ENCODE measurements at places on chromosomes 11 and 22. TPM values are rescaled to one million over a fixed set of nuclear protein-coding genes. Genes with fewer than 3 reads are reported as not detected.
A peak's percentile ranks its signal among the peaks of the same experiment; 100 is the strongest.

DNA sequence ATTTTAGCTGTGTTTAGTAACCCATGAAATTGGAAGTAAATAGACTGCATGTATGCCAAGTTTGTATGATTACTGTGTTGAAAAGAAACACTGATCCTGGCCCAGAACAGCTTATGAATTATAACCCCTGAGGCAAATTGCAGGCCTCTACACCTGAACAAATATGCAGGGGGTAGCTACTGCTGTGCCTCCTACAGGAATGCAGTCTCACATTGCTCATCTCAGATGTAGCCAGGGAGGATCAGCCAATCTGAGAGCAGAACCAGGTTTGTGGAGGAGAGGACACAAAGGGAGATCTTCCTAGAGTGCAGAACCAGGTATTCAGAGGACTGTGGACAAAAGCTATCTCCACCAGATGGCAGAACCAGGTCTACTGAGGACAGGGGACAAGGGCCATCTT is 442.2 kb upstream of the DDI1 start:
- DNase-seq: no peak

DNA sequence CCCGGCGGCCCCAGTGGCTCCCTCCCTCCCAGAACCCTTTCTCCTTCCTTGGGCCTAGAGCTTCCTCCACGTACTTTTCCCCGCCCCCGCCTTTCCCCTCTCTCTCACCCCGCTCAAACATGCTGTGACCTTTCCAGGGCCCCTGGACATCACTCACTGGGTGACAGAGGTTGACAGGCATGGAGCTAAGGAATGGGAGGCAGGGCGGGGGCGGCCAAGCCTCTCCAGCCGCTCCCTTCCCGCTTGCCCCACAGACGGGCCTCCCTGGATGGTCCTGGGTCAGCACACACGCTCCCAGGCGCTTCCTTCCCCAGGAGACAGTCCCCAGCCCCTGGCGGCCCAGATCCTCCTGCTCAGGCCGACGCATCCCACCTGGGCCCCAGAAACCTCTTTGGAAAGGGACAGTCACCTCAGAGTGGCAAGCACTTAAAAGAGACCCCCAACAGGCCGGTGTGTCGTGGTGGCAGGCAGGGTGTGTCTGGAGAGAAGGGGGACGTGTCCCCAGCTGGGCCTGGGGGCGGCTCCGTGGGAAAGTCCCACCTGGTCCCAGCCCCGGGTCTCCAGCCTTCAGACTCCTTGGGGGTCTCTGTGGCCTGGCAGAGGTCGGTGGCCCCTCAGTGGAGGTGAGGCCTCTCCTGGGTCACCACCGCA is 8.8 kb downstream of the H19 start:
- DNase-seq: no peak

- peak; percentile 75 for DNase-seq
Measured at GRCh38 chr11:119759324-119759723, 30.3 kb upstream of the NECTIN1 start.

- DNase-seq: no peak
Measured at GRCh38 chr11:119717839-119718534, 11.0 kb downstream of the NECTIN1 start.

The FADS3 gene
- total RNA-seq: 65.3 TPM

GRCh38 chr22:35411102-35411501 is 11.2 kb downstream of the MCM5 start:
- DNase-seq: no peak

The CHADL gene
- not detected for total RNA-seq

The LMO1 gene
- 0.18 TPM for total RNA-seq

GRCh38 chr11:128733440-128734102 is 39.7 kb downstream of the FLI1 start:
- DNase-seq: no peak

DNA sequence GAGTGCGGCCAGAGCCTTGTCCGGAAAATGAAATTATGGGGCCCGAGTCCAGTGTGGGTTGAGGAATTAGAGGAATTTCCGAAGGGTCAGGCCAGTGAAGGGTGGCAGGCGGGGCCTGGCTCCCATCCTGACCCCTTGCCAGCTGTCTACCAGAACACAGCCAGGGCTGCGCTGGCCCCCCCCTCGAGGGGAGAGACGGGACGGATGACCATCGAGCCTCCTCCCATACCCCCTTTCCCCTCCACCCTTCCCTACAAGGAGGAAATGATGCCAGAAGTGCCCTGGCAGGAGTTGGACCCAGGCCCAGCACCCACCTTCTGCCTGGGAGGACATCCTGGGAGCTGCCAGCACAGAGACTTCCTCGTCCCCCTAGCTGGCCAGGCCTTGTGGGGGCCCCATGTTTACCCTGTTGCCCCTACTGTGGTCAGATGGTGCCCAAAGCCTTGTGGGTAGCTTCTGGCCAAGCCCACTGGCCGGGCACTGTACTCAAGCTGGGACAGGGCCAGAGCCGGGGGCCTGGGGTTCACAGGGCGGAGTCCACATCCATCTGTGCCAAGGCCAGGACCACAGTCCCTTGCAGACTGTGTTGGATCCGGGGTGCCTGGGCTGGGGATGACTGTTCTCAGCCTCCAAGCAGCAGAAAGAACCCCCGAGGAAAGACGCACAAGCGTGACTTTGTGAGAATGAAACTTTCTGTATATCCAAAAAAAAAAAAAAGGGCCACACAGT is 20.8 kb downstream of the ARVCF start:
- DNase-seq: no peak

DNA sequence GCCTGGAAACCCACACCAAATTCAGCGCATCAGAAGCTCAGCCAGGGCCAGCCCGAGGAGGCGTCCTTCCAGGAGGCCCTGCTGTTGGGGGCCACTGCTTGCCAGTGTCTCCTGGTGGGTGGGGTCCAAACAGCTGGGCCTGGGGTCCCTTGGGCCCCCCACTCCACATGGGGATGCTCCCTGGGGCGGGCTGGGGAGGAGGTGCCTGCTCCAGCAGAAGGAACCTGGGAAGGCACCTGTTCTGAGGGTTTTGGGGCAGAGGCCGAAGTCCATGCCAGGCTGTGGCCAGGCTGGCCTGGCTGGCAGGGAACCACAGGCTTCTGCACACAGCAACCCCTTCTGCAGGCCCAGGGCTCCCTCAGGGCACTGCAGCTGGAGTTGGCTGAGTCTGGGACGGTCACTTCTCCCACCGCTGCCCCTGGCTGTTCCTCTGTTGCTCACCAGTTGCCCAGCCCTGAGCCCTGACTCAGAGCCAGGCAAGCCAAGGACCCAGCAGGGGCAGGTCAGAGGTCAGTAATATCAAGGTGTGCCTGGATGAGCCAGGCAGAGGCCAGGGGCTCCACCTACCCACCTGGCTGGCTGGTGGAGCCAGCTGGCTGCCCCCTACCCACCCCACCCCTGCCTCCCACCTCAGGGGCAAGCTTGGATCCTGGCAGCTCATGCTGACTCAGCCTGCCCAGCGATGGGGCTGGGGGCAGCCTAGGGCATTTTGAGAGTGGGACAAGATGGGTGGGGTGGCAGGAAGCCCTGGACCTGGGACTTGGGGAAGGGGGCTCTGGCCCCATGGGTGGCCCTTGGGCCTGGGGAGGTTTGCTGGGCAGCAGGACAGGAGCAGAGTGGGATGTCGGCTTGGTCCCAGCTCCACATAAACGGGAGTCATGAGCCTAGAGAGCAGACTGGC is 12.0 kb upstream of the PHLDA2 start:
- DNase-seq: peak; percentile 50

DNA sequence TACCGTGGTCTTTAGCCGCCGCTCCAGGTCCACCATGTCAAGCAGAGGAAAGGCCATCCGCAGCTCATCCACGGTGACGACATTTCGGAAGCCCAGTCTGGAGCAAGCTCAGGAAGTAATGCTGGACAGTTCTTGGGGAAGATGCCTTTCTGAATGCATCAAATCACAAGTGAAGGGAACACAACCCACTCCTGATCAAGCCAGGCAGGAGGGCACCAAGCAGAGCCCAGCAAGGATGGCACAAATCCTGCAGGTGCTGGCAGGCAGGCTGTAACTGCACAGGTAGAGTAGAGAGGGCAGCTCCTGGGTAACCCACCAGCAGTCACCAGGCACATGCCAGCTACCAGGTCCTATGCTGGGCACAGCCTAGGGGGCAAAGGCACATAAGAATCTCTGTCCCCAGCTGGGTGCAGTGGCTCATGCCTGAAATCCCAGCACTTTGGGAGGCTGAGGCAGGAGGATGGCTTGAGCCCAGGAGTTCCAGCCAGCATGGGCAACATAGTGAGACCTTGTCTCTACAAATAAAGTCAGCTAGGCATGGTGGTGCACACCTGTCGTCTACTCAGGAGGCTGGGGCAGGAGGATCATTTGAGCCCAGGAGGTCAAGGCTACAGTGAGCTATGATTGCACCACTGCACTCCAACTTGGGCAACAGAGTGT is 13.9 kb downstream of the HDHD5 start:
- no peak for DNase-seq

- DNase-seq: peak; percentile 40
Measured at GRCh38 chr11:34633990-34634693, 13.2 kb downstream of the EHF start.

- no peak for DNase-seq
Measured at GRCh38 chr22:18056807-18057474, 20.8 kb upstream of the PEX26 start.

- DNase-seq: no peak
Measured at GRCh38 chr22:44390613-44390970, 77.8 kb upstream of the SHISAL1 start.

- DNase-seq: no peak
Measured at GRCh38 chr22:48900327-48900597, 927.4 kb downstream of the BRD1 start.

The C11orf87 gene
- 0.02 TPM for total RNA-seq

The MCAT gene
- 34.6 TPM for total RNA-seq

DNA sequence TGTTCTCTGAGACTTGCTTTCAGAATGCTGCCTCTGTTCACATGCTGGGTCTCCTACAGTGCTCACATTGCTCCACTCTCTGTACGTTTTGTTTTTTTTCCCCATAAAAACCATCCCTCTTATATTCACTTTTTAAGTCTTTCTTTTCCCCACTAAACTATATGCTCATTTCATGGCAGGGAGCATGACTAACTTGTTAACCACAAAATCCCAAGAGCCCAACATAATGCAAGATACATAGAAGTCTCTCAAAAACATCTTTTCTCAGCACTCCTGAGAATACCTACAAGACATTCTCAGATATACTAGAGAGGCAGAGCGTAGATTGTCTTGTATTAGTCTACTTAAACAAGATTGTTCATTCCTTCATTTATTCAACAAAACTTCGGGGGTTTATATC is 73.3 kb downstream of the FAM76B start:
- peak; percentile 23 for DNase-seq

- DNase-seq: no peak
Measured at GRCh38 chr22:29871684-29872083, 11.3 kb upstream of the MTMR3 start.

Measured in HT1080 (cell line).